ENCODE measurements at places on chromosomes 5 and 9. TPM values are rescaled to one million over a fixed set of nuclear protein-coding genes. Genes with fewer than 3 reads are reported as not detected.

- no peak for DNase-seq
Measured at GRCh38 chr9:3023449-3023848, 179.6 kb upstream of the PUM3 start.

DNA sequence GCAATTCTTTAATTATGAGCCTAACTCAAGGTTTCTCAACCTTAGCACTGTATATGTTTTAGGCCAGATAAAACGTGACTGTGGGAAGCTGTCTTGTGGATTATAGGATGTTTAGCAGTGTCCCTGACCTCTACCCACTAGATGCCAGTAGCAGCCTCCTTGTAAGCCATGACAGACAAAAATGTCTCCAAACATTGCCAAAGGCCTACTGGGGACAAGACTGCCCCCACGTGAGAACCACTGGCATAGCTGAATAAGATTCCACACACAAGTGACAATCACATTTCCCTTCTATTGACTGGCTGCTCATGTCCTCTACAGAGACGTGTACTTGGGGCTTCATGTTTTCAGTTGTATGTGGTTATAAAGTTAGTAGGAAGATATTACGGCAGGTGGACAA, 55.4 kb downstream of the GOLM1 start:
- DNase-seq = no peak

DNA sequence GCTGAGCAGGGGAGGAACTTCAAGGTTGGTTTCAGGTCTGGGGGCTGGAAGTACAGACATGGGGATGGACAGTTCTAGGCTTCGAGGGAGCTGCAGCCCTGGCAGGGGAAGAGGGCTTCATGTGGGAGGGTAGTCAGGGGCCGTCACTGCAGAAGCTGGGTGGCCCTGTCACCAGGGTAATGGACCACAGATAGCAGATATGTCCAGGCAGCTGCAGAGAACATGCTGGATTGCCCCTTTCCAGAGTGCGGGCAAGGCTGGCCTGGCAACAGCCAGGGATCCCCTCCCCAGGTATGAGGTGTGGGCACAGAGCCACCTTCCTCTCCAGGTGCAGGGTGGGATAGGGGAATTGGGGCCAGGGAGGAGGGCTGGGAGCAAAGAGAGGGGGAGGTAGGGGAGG, 206.5 kb downstream of the GADD45G start:
- no peak for DNase-seq

DNA sequence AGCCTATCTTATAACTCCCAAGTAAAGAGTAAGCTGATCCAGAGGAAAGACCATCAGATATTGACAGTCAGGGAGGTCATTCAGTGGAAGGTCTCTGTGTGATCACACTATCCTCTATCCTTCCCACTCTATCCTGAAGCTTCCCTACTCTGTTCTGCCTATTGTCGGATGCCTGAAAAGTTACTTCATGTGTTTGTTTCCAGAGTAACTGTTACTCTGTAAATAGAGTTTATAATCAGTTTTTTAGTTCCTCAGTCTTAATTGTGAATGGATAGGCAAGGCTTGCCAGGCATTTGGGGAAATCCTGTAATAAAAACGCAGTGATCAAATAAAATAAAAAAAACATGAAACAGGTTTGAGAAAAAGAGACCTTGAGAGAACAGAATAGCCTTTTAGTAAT, 79.8 kb downstream of the XRCC4 start:
- DNase-seq = no peak

DNA sequence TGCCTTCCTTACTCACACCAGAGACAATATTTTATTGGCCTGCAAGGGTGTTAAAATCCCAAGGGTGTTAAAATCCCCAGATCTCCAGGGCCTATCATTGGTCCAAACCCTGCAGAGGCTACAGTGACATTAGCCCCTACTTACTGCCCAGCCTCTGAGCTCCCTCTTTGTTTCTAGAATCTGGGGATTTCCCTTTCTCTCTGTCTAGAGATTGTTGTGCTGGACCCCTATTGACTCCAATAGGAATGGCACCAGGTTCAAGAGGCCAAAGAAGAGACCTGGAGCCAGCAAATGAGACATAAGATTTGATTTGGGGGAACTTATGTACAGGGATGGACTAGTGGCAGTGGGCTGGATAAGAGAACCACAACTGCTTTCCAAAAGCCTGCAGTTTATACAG, 53.3 kb upstream of the ZBED3 start:
- no peak for DNase-seq

DNA sequence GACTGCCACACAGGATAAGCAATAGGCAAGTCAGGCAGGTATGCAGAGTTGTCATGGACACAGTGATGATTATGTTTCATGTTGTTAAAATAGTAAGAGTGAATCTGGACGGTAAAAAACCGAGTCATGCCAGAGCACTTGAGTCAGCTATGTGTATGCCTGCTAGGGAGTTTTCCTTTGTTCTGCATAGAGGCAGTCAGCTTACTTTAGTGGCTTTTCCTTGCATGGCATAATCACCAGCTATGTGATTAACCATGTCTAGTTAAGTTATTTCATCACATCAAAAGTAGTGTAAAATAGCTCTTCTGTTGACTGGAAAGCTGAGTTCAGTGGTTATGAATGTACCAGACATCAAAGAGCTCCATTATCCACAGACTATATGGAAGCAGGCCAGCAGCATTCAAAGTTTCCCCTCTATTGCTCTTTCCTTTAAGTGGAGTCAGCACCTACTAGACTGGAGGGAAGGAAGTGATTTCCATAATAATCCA, 989.8 kb downstream of the TLE1 start:
- DNase-seq = no peak

DNA sequence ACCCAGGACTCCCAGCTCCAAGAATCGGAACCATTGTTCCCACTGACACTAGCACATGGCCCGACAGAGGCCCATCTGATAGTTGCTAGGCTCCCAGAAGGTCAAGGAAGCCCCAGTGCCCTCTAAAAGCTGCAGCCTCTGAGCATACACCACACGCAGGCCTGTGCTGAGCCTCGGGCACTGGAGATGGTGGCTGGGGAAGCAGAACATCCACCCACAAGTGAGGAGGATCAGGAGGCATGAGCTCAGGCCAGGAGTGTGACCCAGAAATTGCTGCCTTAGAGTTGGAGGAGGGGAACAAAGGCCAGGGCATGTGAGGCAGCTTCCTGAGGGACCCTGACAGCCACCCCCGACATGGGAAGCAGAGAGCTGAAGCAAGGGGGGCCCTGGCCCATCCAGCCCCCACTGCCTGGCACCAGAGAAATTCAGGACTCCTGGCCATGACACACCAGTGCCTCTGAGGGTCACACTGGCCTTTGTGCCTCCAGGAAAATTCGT, 21.4 kb downstream of the IPPK start:
- DNase-seq = no peak

GRCh38 chr9:6441269-6441668, 28.3 kb downstream of the UHRF2 start:
- no peak for DNase-seq

GRCh38 chr5:150017226-150018005, 16.9 kb downstream of the HMGXB3 start:
- no peak for DNase-seq

DNA sequence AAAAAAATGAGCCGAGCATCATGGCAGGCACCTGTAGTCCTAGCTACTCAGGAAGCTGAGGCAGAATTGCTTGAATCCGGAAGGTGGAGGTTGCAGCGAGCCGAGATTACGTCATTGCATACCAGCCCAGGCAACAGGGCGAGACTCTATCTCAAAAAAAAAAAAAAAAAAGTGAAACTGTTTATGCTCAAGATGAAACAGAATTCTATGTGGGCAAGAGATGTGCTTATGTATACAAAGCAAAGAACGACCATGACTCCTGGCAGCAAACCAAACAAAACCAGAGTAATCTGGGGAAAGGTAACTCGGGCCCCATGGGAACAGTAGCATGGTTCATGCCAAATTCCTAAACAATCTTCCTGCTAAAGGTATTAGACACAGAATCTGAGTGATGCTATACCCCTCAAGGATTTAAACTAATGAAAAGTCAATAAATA, 32.6 kb upstream of the PLAC8L1 start:
- DNase-seq = no peak

GRCh38 chr5:124790895-124791732, 44.7 kb upstream of the ZNF608 start:
- DNase-seq = no peak

- no peak for DNase-seq
Measured at GRCh38 chr5:26482810-26483375, 555.5 kb downstream of the CDH9 start.

DNA sequence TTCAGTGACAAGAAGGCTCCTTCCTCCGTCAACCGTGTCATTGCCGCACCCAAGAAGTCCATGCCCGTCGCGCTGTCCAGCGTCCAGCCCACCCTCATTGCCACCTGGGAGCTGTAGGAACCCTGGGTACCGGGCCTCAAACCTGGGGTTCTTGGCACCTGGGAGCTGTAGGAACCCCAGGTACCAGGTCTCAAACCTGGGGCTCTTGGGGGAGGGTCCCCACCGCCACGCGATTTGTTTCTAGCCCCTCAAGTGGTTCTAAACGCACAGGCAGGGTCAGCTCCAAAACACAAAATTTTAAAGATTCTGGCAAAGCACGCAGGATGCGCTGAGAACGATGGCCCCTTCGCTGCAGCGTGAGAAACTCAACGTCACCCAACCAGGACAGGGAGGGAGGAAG, 17.7 kb downstream of the LHX3 start:
- DNase-seq = no peak

- no peak for DNase-seq
Measured at GRCh38 chr5:36059571-36060419, 6.9 kb downstream of the UGT3A2 start.

DNA sequence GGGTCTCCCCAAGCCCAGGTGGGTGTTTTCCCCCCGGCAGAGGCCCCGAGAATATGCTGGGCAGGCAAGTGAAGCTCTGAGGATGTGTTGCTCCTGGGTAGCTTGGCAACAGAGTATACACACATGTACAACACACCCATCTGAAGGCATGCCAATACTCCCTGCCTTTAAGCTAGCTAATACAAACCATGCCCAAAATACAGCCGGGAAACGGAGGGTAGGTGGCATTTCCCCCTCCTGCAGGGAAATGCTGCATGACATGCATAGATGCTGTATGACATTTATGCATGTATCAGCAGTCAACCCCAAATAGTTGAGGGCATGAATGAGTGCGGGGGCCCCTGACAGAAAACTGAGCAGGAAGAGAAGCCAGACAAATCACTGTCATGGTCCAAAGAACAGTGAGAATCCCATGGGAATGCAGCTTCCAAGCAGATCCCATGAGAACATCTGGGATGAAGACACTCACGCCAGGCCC, 614.1 kb downstream of the EBF1 start:
- DNase-seq = no peak

FOXD1 gene
- 0.76 TPM for polyA plus RNA-seq

PCAT7 gene
- polyA plus RNA-seq = 7.9 TPM

NIPSNAP3A gene
- 54.8 TPM for polyA plus RNA-seq

TMEM215 gene
- 0.54 TPM for polyA plus RNA-seq

SH3GL2 gene
- polyA plus RNA-seq = 0.05 TPM
